Endothelial cell of umbilical vein (primary cell): ENCODE measurements at places on chromosomes 4 and X. TPM values are rescaled to one million over a fixed set of nuclear protein-coding genes. Genes with fewer than 3 reads are reported as not detected.

SLC9B2 gene
- 22.0 and 23.5 TPM in 2 replicates for total RNA-seq

RNF175 gene
- not detected in 2 replicates for total RNA-seq

ESX1 gene
- total RNA-seq, result not detected in 2 replicates

JCHAIN gene
- not detected in 2 replicates for total RNA-seq

TMPRSS11A gene
- not detected in 2 replicates for total RNA-seq

SPP1 gene
- total RNA-seq, result not detected in 2 replicates

PNMA6A gene
- 1.3 and 1.8 TPM in 2 replicates for total RNA-seq

MAOA gene
- total RNA-seq, result 18.1 and 23.5 TPM in 2 replicates

PABPC4L gene
- 1.3 and 1.6 TPM in 2 replicates for total RNA-seq

CSAG1 gene
- total RNA-seq, result not detected in 2 replicates

GYPA gene
- total RNA-seq, result not detected in 2 replicates

ENPEP gene
- total RNA-seq, result not detected in 2 replicates

SLC49A3 gene
- 5.0 and 11.5 TPM in 2 replicates for total RNA-seq

CCKAR gene
- not detected in 2 replicates for total RNA-seq
